Activated T-helper 2 cell treated with anti-CD3 and anti-CD28 coated beads, Interferon-gamma antibody, Interleukin-2, Interleukin-4, amounts not matched to agents 10 μg/mL and 5 μg/mL and 100 μg/mL, durations not matched to agents 14 hours and 24 hours and 36 hours (primary cell): ENCODE measurements at places on chromosomes 3 and 15. TPM values are rescaled to one million over a fixed set of nuclear protein-coding genes. Genes with fewer than 3 reads are reported as not detected.
A peak's percentile ranks its signal among the peaks of the same experiment; 100 is the strongest.

Gene ARL14
- not detected in 2 replicates for total RNA-seq

Gene TMC3
- not detected in 2 replicates for total RNA-seq

Gene MESP2
- total RNA-seq: 0.39 and 0.41 TPM in 2 replicates

Gene FANCD2OS
- total RNA-seq: not detected in 2 replicates

Gene SPG11
- 71.2 and 75.8 TPM in 2 replicates for total RNA-seq

Gene TWF2
- total RNA-seq: 89.7 and 91.1 TPM in 2 replicates

Gene CHRD
- total RNA-seq: 0.07 TPM in 1 of 2 replicates, not detected in the other

Gene SPATA12
- not detected in 2 replicates for total RNA-seq

Gene CCR9
- not detected in 2 replicates for total RNA-seq

Gene CAPN3
- 1.2 and 1.8 TPM in 2 replicates for total RNA-seq

Gene FRMD5
- 0.07 and 0.09 TPM in 2 replicates for total RNA-seq

Gene IDH2
- total RNA-seq: 139 and 141 TPM in 2 replicates

Gene GCHFR
- 43.7 and 44.7 TPM in 2 replicates for total RNA-seq

Gene STARD5
- total RNA-seq: 3.3 and 4.5 TPM in 2 replicates

Gene CCR8
- total RNA-seq: 11.3 and 12.2 TPM in 2 replicates

Gene SLC28A1
- not detected in 2 replicates for total RNA-seq

Gene CD200
- total RNA-seq: 60.3 and 63.3 TPM in 2 replicates

DNA sequence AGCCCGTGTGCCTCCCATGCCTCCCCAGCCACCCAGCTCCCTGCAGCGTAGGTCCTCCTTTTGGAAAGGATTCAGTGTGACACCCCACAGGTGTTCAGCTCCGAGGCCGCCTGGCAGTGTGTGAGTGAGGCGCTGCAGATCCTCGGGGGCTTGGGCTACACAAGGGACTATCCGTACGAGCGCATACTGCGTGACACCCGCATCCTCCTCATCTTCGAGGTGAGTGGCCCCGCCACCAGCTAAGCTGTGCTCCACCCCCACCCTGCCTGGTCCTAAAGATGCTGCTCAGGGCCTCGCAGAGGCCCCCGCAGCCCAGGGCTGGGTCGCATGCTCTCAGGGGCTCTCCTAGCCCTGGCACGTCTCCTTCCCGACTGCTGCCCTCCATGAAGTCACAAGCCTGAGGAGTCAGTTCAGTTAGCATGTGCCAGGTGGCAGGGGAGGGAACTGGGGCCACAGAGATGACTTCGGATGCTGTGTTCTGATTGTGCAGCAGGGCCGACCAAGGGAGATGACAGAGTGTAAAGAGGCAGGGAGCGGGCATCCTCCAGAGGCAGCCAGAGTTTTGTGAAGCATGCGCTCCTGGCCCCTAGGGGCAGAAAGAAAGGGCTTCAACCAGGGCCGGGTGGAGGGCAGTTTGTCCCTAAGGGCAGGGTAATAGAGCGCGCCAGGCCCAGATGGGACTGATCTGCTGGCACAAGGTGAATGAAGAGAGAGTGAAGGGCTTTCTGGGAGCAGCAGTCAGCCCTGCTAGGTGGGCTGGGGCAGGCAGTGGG is 26.8 kb downstream of the ACAD9 start:
- DNase-seq: no peak

- no peak for DNase-seq
These were observed 11.7 kb downstream of the CLDN16 start for GRCh38 chr3:190399677-190400076.

DNA sequence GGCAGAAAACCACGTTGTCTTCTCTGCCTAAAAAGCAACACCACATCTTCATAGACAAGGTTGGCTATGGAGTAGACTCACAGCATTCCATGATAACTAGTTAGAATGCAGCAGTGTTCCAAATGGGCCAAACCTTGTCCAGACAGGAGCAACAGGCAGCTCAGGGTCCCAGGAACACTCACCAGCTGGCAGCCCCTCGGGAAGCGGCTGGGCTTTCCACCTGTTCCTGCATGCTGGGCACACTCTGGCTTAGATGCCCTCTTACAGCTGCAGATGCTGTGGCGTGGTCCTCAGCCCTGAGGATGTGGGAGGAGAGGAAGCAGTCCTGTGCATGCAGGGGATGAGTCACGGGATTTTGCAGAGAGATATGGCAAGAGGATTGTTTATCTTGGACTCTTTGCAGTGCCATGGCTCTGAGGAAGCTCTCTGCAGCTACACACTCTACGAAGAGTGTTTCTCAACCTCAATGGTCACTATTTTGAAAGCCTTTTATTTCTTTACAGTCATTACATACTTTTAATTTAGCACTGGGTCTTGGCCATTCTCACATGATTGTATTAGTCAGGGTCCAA is 11.3 kb downstream of the NRROS start:
- DNase-seq: no peak

DNA sequence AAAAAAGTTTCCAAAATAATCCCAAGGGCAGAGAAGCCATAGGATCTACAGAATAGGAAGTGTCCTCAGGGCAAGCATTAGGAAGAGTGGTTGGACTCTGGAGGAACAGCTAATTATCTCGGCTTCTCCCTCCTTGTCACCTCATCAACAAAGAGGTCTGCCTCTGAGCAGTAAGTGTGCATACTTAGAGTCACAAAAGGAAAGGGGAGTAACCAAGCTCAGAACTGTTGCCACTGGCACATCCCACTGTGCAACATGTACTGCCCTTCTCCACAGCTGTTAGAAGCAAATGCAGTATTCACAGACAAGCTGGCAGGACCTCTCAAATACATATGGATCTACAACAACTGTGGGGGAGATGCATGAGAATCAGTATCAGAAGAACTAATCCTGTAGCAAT is 31.5 kb downstream of the NGLY1 start:
- DNase-seq: no peak

- no peak for DNase-seq
These were observed 116.6 kb upstream of the LRTM1 start for GRCh38 chr3:55044486-55044885.

- no peak for DNase-seq
These were observed 141.4 kb downstream of the FOXP1 start for GRCh38 chr3:71441925-71442651.

- DNase-seq: no peak
These were observed 31.7 kb downstream of the ADPGK start for GRCh38 chr15:72751751-72752455.

DNA sequence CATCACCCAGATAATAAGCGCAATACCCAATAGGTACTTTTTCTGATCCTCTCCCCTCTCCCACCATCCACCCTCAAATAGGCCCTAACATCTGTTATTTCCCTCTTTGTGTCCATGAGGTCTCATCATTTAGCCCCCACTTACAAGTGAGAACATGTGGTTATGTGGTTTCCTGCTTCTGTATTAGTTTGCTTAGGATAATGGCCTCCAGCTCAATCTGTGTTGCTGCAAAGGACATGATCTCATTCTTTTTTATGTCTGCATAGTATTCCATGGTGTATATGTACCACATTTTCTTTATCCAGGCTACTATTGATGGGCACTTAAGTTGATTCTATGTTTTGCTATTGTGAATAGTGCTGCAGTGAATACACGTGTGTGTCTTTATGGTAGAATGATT is 165.4 kb downstream of the MBNL1 start:
- no peak for DNase-seq

DNA sequence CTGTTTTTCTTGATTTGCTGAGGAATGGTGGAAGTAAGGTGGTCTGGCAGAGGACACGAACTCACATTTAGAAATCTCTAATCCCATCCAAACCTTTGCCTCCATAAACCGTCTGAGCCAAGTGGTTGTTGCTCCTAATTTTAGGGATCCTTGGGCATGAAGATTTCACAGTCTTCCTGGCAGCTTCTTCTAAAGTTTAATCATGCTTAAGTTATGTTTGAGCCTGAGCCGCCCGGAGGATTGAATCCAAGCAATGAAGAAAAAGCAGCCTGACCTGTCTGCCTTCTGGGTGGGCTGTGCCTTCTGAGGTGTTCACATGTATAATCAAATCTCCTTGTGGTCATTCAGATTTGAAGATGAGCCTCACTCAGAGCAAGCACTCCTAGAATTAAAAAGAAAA is 249.0 kb downstream of the CD47 start:
- DNase-seq: no peak

GRCh38 chr3:106025151-106025722 is 156.4 kb upstream of the CBLB start:
- no peak for DNase-seq

DNA sequence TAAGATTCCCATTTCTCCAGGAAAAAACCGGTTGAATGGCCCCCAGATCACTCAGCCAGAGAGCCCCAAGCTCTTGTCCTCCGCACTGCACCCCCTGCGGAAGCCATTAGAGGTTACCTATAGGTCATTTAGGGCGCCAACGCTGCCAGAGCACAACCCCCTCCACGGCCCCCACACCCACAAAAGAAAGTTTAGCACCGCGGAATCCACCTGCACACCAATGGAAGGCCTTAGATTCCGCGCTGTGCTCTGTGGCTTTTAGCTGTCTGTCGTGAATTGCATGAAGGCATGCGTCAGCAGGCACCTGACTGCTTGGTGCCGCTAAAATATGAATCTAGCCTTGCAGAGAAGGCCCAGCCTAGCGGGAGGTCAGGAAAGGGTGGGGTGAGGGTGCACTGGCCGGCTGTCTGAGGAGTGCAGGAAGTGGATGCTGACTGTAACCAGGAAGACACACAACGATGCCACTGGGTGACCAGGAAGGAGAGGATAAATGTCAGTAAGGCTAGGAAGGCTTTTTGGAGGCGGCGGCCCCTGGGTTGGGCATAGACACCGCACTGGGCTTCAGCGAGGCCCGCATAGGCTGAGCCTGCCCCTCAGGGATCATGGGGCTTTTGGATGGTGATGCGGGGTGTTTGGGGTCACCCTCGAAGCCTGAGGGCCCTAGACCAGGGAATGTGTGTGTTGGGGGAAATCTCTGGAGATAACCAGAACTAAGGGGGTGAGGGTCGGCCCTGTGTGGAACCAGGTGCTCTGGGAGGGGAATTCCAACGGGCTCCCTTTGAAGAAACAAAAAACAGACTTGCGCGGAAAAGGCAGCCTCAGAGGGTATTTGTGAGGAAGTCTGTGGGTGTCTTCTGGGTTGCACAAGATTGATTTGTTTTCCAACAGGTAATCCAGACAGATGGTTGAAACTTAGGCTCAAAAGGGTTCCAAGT is 976 bp upstream of the NUP210 start:
- peak; percentile 78 for DNase-seq

DNA sequence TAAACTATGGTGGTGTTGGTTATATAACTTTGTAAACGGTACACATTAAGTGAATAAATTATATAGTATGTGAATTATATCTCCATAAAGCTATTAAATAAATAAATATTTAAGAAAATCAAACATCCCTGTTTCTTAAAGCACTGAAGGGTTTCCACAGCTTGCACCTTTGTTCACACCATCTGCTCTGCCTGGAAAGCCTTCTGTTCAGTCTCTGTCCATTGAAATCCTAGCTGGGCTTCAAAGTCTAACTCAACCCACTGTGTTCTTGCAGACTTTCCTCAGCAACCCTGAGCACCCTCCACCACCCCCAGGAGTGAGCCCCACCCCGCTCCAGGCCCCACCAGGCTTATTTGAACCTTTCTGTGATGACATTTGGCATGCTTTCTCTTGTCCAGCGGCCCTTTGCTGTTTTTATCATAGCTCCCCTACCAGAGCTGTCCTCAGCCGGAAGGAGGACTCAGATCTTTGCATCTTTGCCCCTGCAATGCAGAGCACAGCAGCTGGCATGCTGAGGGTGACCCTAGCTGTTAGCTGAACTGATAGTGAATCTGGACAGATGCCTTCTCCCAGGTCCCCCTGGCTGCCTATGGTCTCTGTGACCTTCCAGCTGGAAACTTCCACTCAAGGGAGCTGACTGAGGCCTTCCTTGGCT is 105.2 kb downstream of the DAPK2 start:
- peak; percentile 5 for DNase-seq

- DNase-seq: no peak
These were observed 224.3 kb upstream of the ATP10A start for GRCh38 chr15:26087395-26087794.

DNA sequence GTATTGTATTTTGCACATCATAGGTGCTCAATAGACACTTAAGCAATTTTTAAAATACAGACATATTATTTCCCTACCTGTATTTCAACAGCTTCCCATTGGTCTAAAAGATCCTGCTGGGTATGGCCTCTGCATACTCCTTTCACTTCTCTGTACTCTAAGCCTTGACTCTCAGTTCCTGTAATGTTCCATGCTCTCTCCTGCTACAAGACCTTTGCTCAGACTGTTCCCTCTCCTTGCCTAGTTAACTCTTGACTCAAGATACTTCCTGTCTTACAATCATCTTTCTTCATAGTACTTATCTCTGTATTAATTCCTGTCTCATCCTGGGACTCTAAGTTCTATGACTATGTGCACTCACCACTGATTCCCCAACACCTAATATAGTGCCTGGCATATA is 1.7 kb downstream of the SCN11A start:
- no peak for DNase-seq

- no peak for DNase-seq
These were observed 81.8 kb downstream of the IQSEC1 start for GRCh38 chr3:12991481-12991837.

- no peak for DNase-seq
These were observed 30.6 kb downstream of the CRTAP start for GRCh38 chr3:33144433-33144832.

GRCh38 chr15:58582160-58582559 is 150.4 kb downstream of the LIPC start:
- no peak for DNase-seq

GRCh38 chr15:50909010-50909317 is 481 bp downstream of the AP4E1 start:
- no peak for DNase-seq

- no peak for DNase-seq
These were observed 2.8 kb downstream of the TMEM43 start for GRCh38 chr3:14127516-14128161.

- no peak for DNase-seq
These were observed 197.1 kb upstream of the TPM1 start for GRCh38 chr15:62845241-62846126.

- no peak for DNase-seq
These were observed 416.9 kb downstream of the FOXP1 start for GRCh38 chr3:71166339-71167240.

DNA sequence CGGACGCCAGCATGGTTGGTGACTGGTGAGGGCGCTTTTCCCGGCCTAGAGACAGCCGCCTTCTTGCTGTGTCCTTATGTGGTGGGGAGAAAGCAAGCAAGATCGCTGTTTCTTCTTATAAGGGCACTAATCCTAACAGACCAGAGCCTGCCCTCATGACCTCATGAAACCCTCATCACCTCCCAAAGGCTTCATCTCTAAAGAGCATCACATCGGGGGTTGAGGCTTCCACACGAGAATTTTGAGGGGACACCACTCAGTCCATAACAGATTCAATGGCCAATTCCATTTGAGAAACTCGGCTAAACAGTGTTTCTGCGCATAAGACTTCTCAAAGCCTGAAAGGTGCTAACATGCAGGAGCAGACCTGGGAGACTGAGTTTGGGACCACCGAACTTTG is 54.0 kb downstream of the VGLL4 start:
- DNase-seq: no peak
